ENCODE measurements at places on chromosomes 13 and 19.
A peak's percentile ranks its signal among the peaks of the same experiment; 100 is the strongest.

- peaks cover 24% of the 10 kb centered on the region for H3K36me3 ChIP-seq
- peak overlapping the region; percentile 100 for H3K27ac ChIP-seq
- no peak for DNase-seq
- no peaks in the 10 kb centered on the region for H3K27me3 ChIP-seq
- H3K4me1 ChIP-seq: peaks cover 59% of the 10 kb centered on the region
- H3K4me3 ChIP-seq: no peak overlapping the region
Observed at GRCh38 chr19:41324231-41324702, 14.3 kb downstream of the CCDC97 start.

- H3K27ac ChIP-seq: no peak overlapping the region
- DNase-seq: no peak
- no peaks in the 10 kb centered on the region for H3K27me3 ChIP-seq
- no peak overlapping the region for H3K4me3 ChIP-seq
- no peaks in the 10 kb centered on the region for H3K4me1 ChIP-seq
- no peaks in the 10 kb centered on the region for H3K36me3 ChIP-seq
Observed at GRCh38 chr19:36254848-36255247, 39.9 kb downstream of the ZNF146 start.

DNA sequence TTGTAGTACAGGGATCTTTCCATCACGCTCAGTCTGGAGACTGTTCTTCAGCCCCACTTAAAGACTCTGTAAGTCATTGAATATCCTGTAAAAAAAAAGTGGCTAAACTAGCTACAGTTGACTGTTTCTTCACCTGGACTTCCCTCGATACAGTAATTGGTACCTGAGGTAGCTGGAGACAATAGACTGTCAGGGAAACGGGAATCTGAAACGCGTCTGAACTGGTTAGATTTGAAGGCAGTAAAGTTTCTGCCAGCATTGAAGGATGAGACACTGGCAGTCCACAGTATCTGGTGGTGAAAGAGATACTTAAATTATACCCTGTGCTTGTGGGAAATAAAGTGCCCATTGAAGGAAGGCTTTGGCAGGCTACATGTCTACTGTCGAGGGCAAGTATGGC lies 550.5 kb downstream of the IRS2 start:
- no peak for DNase-seq
- no peak overlapping the region for H3K4me3 ChIP-seq
- H3K36me3 ChIP-seq: no peaks in the 10 kb centered on the region
- H3K27me3 ChIP-seq: no peaks in the 10 kb centered on the region

DNA sequence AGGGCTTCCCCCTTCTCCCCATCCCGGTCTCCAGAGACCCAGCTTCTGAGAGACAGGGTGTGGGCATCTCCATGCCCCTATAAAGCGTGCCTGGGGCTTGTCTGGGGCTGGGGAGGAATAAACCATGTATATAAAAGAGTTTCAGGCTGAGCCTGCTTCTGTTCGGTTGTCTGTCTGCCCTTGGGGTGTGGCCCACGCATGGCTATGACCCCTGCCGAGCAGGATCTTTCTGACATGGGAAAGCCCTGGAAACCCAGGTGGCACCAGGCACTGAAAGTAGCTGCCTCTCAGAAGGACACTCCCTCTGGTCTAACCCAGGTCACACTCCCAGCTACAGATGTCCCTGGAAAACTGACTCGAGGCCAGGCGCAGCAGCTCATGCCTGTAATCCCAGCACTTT lies 8.2 kb downstream of the TMEM59L start:
- no peaks in the 10 kb centered on the region for H3K36me3 ChIP-seq
- H3K4me1 ChIP-seq: no peaks in the 10 kb centered on the region
- H3K27ac ChIP-seq: no peak overlapping the region
- DNase-seq: no peak
- no peak overlapping the region for H3K4me3 ChIP-seq
- no peaks in the 10 kb centered on the region for H3K27me3 ChIP-seq

GRCh38 chr19:13026462-13027370 lies 31.4 kb downstream of the NFIX start:
- DNase-seq: no peak
- H3K36me3 ChIP-seq: peaks cover 27% of the 10 kb centered on the region
- peak overlapping the region; percentile 56 for H3K27ac ChIP-seq
- H3K4me3 ChIP-seq: peak overlapping the region; percentile 43

GRCh38 chr19:42233106-42233505 lies 9.3 kb downstream of the GSK3A start:
- H3K36me3 ChIP-seq: peaks cover 71% of the 10 kb centered on the region
- no peak overlapping the region for H3K4me3 ChIP-seq
- H3K27me3 ChIP-seq: no peaks in the 10 kb centered on the region
- no peak overlapping the region for H3K27ac ChIP-seq
- DNase-seq: no peak

- DNase-seq: no peak
- no peak overlapping the region for H3K27ac ChIP-seq
- peaks cover 8% of the 10 kb centered on the region for H3K4me1 ChIP-seq
- no peaks in the 10 kb centered on the region for H3K27me3 ChIP-seq
- no peak overlapping the region for H3K4me3 ChIP-seq
Observed at GRCh38 chr13:32907211-32907610, 109.0 kb upstream of the KL start.

GRCh38 chr13:20623000-20623399 lies 56.0 kb downstream of the IFT88 start:
- no peaks in the 10 kb centered on the region for H3K27me3 ChIP-seq
- H3K4me1 ChIP-seq: no peaks in the 10 kb centered on the region
